ENCODE measurements at places on chromosomes 6 and 20.

- DNase-seq, result no peak
Observed at GRCh38 chr6:162154001-162154400, 573.6 kb downstream of the PRKN start.

DNA sequence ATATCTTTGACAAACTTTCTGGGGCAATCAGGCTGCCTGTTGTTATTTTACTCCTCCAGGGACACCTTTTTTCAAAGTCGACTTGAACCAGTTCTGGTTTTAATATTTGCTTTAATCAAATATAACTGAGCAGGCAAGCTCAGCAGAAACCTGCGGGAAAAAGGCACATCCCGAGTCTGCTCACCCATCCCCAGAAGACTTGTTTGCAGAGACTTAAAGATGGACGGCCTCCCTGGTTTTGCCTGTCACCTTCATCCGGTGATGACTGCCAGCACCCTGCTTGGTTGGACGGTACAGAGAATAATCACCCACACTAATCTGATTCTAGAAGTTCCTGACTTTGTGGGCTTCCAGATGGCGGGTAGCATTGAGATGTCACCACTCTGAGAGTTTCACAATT lies 36.8 kb downstream of the PPP1R3G start:
- no peak for DNase-seq

DNA sequence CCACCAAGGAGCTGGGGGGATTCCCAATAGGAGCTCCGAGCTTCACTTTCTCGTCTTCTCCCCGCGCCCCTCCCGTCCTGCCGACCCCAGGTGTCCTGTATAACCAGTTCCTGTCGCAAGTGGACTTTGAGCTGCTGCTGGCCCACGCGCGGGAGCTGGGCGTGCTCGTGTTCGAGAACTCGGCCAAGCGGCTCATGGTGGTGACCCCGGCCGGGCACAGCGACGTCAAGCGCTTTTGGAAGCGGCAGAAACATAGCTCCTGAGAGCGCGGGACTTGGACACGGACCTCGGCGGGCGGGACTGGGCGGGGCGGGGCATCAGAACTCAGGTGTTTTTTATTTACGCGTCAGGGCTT lies 340 bp upstream of the VARS2 start:
- DNase-seq, result no peak

GRCh38 chr6:45696738-45697137 lies 318.9 kb downstream of the CLIC5 start:
- no peak for DNase-seq

DNA sequence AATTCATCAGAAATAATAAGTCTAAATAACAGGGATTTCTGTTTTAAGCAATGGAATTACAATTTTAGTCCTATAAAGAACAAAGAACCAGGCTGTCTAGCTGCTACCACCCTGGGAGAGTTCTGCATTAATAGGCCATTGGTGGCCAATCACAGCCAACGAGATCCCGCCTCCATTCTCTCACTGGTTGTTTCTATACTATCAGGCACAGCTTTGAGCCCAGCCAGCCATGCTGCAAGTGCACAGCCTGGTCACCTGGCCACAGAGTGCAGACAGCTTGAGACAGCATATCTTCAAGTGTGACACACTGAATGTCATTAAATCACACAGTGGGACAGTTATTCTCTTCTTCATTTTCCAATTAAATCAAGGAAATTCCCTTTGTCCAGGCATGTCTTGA lies 16.1 kb upstream of the RAB22A start:
- no peak for DNase-seq

DNA sequence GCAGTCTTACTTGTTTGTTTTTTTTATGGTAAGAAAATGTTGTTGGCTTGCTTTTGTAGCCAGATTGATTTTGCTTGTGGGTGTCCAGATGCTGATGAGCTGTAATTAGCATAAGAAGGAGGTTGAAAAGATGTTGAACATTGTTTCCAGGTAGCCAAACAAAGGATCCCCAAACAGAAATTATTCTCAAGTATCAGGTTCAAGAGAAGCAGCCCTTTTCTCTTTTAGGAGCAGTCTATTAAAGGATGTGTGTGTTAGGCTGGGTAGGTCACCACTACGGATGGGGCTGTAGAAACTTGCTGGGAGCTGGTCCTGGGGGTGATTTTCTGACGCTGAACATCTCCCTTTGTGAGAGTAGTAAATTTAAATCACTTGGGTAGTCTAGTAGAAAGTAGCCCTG lies 86.9 kb upstream of the VSTM2L start:
- DNase-seq, result no peak

DNA sequence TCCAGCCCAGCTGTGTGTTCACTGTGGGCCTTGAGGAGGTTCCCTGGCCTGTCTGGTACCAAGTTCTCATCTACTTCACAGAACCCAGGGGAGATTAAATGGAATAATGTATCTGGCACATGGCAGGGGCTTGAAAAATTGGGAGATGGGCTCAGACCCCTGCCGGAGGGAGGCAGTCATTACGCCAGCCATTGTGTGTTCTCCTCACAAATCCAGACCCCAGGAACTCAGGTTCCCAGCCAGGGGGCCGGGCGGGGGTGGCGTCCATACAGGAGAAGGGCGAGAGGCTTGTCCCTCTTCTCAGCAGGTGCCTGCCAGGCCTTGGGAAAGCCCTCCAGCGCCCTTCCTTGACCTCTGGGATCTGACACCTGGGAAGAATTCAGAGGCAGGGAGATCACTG lies 8.1 kb downstream of the NOL4L start:
- DNase-seq, result no peak

- DNase-seq, result no peak
Observed at GRCh38 chr6:36930483-36930882, 24.1 kb upstream of the PI16 start.

GRCh38 chr6:108594640-108595039 lies 33.9 kb downstream of the FOXO3 start:
- no peak for DNase-seq

DNA sequence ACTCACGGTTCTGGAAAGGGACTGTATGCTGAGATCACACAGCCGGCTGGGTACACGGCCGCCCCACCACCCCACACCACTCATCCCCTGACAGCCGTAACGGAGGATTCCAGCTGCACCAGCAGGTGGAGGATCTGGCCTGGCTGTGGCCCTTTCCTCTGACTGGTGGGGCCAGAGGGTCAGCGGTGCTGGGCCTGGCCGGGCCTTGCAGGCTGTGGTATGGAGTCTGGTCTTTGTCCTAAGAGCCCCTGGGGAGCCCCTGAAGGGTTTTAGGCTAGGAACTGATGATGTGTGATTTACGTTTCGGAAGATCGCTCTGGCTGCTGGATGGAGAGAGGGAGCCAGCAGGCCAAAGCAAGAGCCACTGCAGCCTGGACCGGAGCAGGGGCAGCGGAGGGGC lies 26.6 kb downstream of the NOL4L start:
- no peak for DNase-seq

DNA sequence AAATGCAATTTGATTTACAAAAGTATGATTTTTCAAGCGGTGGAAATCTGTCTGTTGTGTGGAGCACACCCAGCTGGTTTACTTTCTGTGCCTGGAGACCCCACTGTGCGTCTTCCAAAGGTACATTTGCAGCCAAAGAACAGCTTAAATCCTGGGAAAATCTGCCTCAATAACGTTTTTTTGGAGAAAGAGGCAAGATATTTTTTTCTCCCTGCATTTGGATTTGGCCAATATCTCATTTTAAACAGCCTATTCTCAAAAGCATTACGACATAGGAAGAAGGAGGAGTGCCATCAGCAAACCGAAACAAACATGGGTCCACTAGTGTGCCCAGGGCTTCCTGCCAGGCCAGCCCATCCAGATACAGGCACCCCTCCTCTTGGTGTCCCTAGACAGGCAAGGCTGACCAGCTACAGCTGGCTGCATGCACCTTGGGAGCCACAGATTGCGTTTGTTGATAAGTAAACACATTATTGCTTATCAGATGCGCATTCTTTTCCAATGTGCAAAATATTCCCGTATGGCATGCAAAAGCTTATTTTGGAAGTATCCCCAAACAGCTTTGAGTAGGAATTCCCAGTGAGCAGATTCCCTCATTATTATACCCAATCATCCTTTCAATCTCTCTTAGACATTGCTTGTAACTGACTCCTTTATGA lies 184.5 kb upstream of the MARCKS start:
- DNase-seq, result no peak

DNA sequence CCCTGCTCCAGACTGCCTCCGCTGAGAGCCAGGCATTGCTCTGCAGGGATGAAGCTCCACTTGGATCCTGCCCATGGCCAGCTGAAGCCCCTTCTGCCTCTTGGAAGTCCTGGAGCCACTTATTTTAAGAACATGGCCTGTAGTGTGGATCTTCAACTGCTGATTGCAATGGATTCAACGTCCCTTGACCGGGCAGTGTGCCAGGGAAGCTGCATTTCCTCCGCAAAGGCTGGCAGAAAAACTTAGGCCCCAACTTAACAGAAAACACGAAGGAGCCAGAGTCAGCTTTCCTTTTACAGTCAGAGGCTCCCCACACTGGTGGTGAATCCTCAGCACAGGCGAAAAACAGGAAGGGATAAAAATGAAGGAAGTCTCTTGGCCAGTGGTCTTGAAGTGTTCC lies 26.3 kb upstream of the FOXQ1 start:
- DNase-seq, result no peak

DNA sequence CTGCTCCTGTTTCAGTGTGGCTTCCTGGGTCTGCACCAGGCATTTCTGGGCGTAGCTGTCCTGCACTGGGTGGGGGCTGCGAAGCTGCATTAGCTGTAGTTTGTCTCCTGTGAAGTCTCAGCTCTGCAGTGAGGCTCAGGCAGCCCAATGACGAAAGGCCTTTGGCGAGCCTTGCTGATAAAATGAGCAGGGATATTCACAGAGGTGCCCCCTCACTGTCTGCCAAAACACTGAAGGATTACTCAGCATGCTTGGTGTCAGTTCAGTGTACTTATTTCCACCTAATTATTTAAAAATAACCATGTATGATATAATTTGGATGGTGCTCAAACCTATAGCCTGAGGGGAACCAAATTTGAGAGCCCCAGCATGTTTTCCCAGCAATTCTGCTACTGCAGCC lies 73.5 kb downstream of the ECT2L start:
- DNase-seq, result no peak

GRCh38 chr20:34216382-34216742 lies 24.9 kb upstream of the ASIP start:
- DNase-seq, result no peak

Measured in CD4-positive, alpha-beta T cell treated with Interleukin-15 for 4 hours (primary cell).